AG10803 (cell line): ENCODE measurements at places on chromosomes 12 and 14.

DNA sequence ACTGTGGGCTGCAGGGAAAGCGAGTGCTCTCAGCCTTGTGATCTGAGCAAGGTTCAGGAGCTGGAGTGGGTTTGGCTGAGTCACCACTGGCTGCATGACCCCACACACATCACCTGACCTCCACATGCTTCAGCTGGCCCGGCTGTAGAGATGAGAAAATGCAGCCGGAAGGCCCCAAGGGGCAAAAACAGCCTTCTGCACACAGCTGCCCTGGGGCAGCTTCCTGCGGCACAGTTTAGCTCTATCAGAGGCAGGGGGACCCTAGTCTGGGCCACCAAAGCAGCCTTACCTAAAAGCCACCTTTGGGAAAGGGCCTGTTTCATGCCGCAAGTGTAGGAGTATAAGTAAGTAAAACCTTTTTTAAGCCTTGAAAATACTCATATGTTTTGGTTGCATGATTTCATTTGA is 123.3 kb downstream of the SSPN start:
- DNase-seq = peak; percentile 45

DNA sequence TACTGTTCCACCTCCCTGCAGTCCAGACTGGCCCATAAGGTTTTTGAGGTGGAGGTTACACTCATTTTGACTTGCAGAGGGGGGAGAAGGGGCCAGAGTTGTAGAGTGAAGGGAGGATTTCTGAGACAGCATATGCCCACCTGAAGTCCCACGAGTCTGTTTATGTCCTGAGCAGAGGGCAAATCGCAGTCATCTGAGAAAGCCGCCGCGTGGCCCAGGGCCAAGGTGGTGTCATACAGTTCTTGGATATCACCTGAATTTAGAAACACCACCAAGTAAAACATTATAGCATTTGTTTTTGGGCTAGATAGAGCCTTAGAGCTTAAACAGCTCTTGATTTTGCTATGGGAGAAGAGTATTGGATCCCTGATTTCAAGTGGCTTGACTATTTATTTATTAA is 30.9 kb downstream of the TDG start:
- DNase-seq = no peak

DNA sequence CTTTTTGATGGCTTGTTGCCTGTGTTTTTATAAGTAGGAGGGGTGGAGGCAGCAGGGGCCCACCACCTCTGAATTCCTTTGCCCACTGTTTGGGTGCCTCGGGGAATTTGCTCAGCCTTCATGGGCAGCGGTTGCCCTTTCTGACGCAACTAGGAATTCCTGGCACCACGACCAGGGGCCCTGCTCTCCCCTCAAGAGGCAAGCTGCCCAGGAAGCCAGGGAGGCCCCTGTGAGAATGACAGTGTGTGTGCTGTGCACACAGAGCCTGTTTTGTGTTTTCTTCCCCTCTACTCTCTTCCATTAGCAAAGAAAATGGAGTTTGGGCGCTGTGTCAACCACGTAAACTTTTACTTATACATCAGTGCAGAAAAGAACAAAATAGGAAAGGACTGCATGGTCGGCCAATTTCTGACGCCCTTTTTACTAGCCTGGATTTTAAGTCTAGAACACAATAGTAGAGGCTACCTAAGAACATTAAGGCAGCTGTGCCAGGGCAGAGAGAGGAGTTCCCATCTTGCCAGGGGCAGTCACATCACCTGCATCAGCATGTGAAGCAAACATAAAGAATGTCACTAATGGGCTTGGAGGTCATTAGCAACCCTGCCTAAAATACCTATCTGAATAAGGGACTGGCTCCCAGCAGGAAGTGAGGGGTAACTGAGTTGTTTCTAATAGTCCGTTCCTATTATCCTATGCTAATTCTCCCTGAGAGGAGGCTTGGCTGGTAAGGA is 17.9 kb upstream of the PTGR2 start:
- peak; percentile 78 for DNase-seq

GRCh38 chr12:65188179-65188701 is 18.9 kb downstream of the LEMD3 start:
- no peak for DNase-seq

DNA sequence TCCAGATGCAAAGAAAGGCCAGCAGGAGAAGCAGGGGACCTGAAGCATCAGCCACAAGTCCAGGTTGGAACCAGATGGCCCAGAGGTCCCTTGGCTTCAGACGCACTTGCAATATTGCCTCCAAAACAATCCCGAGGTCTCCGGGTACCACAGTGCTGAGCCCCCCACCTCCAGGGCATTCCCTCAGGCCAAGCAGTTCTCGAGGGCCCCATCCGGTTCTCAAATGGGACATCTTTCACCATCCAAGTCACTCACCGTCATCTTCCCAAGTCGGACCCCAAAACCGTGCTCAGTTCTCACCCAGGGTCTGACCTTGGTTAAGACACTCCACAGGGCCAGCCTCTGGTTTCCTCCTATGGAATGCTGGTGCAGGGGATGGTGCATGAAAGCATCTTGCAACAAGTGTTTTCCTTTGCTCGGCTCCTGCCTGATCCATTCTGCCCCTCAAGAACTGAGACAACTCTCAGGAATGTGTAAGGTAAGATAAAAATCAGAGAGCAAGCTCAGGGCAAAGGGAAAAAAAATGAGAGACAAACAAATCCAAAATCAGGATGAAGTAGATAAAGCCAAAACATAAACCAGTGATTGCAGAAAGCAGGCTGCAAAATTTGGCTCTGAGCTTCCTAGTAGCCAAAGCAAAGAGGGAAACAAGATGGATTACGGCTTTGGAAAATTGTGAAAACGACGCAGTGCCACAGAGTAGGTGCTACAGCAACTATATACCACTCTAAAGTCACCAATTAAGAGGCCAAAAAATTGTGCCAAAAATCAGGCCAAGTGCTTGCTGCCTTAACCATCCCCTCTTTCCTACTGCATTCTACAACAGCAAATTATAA is 8.0 kb downstream of the NCOR2 start:
- no peak for DNase-seq

GRCh38 chr14:40386433-40386832 is 954.2 kb upstream of the FBXO33 start:
- DNase-seq = no peak

DNA sequence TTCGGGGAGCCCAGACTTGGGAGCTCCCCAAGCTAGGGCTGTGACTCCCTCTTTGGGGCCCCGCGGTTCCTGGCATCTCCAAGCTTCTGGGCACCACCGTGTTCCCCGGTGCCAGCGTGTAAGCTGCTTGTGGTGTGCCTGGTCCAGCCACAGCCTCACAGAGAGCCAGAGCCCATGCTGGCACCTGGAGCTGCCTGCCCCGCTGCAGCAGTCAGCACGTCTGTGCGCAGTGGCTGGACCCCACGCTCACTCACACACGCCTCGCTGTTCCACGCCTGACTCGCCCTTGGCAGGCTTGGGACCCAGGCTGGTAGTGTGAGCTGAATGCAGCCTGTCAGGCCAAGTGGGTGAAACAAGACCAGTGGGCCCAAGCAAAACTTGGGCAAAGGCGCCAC is 34.5 kb downstream of the APAF1 start:
- DNase-seq = no peak

GRCh38 chr14:34081576-34082136 is 130.8 kb upstream of the EGLN3 start:
- peak; percentile 28 for DNase-seq

- no peak for DNase-seq
Measured at GRCh38 chr14:54451961-54452360, 10.8 kb upstream of the CNIH1 start.

- no peak for DNase-seq
Measured at GRCh38 chr14:89669193-89669592, 252.2 kb upstream of the FOXN3 start.

- DNase-seq = no peak
Measured at GRCh38 chr14:99119554-99120525, 152.2 kb downstream of the BCL11B start.

- peak; percentile 34 for DNase-seq
Measured at GRCh38 chr12:68468036-68468435, 135.9 kb upstream of the MDM1 start.

GRCh38 chr12:27534765-27535161 is 10.8 kb downstream of the PPFIBP1 start:
- DNase-seq = no peak

DNA sequence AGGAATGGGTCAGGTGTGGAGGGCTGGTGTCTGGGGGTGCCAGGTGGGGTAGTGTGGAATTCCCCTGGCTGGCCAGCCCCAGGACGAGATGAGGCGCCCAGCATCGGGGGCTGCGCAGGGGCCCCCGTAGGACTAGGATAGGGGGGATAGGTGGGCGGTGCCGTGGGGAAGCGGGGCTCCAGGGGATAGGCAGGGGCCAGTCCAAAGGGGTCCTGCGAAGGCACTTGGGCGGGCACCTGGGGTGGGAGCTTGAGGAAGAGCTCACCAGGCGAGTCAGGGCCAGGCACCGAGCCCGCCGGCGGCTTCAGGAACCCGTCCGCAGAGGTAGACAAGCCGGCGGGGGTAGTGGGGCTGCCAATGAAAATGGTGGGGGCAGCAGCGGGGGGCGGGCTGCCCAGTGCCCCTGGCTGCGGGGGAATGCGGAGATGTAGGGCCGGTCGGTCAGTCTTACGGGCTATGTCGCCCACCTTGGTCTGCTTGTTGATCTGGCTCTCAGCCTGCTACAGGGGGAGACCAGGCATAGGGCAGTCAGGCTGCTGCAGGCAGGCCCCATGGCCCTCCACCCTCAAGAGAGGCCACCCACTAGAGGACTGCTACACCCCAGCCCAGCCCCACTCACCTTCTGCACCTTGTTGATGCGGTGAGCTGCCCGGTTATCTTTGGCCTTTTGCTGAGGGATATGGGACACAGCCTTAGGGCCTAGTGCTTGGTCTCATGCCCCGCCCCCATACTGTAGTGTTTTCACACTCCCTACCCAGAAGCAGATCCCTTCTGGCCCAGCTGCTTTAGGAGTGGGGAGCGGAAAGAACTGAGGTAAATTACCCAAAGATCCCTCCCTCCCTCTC is 19.3 kb downstream of the KMT2D start:
- DNase-seq = no peak

DNA sequence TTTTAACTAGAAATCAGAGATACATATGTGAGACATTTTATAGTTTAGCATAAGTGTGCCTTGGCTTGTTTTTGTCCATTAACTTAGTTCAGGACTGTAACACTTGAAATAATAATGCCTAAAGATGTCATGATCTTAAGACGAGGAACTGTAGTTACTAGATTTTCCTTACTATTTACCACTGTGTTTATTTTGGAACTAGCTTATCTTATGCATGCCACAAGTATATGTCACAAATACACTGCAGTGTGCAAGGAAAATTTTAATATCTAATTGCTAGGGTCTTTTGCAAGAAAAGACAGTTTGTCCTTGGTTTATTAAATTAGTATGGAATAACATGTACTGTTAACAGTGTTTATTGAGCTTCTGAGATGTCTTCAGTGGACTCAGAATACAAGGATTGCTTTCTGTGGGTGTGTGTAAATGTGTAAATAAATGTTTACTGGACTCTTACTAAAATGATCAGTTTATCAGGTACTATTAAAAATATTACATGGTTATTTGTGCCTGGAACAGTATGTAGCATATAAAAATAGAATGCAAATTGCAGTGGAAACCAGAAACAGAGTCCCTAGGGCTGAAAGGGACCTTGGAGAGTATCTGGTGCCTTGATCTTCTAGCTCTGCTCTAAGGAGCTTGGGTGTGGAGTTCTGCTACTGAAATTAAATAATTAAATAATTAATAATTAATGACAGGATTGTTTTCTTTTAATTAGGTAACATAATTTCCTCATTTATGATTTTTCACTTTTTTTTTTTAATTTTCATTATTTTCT is 58.1 kb downstream of the FGD4 start:
- no peak for DNase-seq

DNA sequence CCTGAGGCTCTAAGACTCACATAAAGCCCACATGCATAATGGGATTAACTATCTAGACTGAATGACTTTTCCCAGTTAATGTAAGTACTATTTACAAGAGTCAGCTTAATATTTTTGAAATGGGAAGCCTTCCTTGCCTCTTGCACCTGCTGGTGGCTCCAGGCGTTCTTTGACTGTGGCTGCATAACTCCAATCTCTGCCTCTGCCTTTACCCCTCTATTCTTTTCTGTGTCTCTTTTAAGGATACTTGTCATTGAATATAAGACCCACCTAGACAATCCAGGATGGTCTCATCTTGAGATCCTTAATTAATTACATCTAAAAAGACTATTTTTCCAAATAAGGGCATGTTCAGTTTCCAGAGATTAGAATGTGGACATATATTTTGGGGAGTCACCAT is 66.9 kb upstream of the PCED1B start:
- DNase-seq = no peak

- DNase-seq = no peak
Measured at GRCh38 chr12:124392271-124392666, 97.4 kb downstream of the RFLNA start.

DNA sequence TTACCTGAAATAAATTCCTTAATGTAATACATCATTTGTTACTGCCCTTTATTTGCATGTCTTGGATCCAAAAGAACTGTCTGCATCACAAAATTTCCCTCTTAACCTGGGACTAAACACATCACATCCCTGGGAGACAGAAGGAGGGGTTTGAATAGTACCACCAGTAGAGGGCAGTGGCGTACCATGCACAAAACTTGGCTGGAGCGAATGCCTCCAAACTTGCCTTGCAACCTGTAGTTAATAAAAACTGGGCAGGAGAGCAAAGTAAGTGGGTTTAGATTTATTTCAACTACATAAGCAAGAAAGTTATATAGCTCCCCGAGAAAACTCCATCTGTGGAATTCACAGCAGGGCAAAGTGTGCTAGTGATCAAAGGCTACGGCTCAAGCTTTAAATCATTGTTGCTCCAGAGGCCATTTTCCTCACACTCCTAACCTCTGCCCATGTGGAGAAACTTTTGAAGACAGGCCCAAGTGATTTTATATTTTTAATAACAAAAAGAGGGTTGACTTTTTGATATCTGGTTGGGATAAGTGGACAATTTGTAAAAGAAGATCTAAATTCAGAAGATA is 1176.7 kb upstream of the SEL1L start:
- peak; percentile 48 for DNase-seq

GRCh38 chr12:62523619-62524018 is 57.0 kb downstream of the MON2 start:
- DNase-seq = no peak

GRCh38 chr12:25940886-25941285 is 17.6 kb upstream of the RASSF8 start:
- DNase-seq = no peak

DNA sequence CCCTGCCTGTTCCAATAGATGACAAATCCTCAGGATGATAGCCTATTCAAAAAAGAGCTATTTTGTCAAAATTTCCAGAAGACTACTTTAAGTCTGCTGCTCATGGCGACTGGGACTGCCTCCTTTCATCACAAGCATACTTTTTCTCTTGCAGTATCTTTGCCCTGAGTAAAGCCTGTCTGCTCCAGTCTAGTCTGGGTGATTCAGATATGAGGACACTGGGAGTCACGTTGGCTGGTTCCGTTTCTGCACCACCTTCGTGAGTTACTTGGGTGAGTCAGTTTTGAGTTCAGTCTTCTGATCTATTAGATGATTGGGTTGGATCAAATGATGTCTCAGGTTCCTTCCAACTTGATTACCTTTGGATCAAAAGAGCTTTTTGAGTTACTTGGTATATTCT is 301.3 kb upstream of the STXBP6 start:
- no peak for DNase-seq

- no peak for DNase-seq
Measured at GRCh38 chr14:64956697-64957406, 14.3 kb upstream of the GPX2 start.
